ENCODE measurements at places on chromosomes 2 and 18.
A peak's percentile ranks its signal among the peaks of the same experiment; 100 is the strongest.

GRCh38 chr18:2825613-2826175 lies 21.1 kb upstream of the EMILIN2 start:
- no peak for DNase-seq

DNA sequence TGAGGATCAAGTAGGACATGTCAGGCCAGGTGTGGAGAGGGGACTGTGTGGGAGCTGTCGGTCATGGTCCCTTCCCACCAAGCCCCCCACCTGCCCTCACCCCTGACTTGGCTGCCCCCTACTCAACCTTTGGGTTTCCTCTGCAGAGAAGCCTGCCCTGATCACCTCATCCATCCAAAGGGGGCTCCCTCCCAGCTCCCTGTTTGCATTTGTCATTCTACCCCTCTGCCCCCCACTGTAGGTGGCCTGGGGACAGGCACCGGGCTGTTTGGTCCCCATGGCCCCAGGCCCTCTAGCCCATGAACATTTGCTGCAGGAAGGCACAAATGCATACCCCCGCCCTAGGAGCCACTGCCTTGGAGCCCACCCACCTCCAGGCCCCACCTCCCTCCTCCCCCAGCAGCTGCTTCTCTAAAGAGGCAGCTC lies 115.0 kb downstream of the SMAD7 start:
- no peak for DNase-seq

- no peak for DNase-seq
Measured at GRCh38 chr2:66957677-66958076, 439.5 kb upstream of the ETAA1 start.

- DNase-seq = no peak
Measured at GRCh38 chr2:229314117-229314516, 43.0 kb upstream of the PID1 start.

GRCh38 chr2:37672104-37672869 lies 845 bp upstream of the CDC42EP3 start:
- peak; percentile 70 for DNase-seq

- no peak for DNase-seq
Measured at GRCh38 chr2:232869138-232870017, 686 bp upstream of the SNORC start.

All from renal cortical epithelial cell (primary cell).